ENCODE measurements at places on chromosomes 1 and 21.

DNA sequence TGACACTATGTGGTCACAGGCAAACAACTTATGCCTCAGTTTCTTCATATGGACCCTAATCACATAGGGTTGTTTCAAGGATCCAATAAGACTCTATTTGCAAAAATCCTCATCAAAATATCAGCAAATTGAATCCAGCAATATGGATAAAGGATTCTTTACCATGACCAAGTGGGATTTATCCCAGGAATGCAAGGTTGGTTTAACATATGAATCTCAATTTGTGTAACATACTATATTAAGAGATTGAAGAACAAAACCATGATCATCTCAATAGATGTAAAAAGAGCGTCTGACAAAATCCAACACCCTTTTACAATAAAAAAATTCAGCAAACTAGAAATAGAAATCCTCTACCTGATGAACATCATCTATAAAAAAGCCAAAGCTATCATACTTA lies 23.9 kb downstream of the ARHGEF11 start:
- no peaks in the 10 kb centered on the region for H3K4me1 ChIP-seq
- H3K27ac ChIP-seq = no peak overlapping the region
- H3K27me3 ChIP-seq = peaks cover 31% of the 10 kb centered on the region
- no peak overlapping the region for H3K4me3 ChIP-seq
- H3K36me3 ChIP-seq = no peaks in the 10 kb centered on the region

DNA sequence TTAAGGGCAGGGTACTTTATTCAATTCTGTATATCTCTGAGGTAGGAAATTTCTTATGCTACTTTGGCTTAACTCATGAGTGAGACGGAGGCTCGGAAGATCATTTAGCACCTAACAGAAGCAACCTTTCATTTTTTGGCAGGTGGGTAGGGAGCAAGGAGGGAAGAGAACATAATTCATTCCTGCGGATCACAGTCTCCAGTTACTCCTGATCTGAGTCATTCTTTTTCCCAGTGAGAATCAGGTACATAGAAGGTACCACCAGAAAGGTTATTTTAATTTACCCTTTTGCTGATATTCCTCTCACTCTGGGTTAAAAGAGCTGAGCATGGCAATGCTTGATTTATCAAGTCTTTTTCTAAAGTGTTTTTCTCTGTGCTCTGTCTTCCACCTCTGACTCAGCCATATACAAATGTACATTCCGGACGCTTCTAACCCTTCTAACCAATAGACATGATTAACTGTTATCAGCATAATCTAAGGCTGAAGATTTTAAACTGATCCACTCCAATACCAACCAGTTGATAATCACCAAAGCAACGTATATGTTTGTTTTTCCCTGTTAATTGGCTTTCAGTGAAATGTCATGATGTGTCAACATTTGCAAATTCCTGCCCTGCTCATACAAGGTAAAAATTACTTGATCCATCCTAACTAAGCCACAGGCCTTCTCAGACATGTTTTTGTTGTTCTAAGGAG lies 271.7 kb downstream of the DUSP10 start:
- no peak overlapping the region for H3K27ac ChIP-seq
- H3K4me1 ChIP-seq = no peaks in the 10 kb centered on the region
- peaks cover 26% of the 10 kb centered on the region for H3K27me3 ChIP-seq
- DNase-seq = no peak
- H3K4me3 ChIP-seq = no peak overlapping the region

GRCh38 chr1:93997756-93998155 lies 88.5 kb upstream of the GCLM start:
- H3K27ac ChIP-seq = no peak overlapping the region
- no peaks in the 10 kb centered on the region for H3K4me1 ChIP-seq
- no peak overlapping the region for H3K4me3 ChIP-seq
- H3K27me3 ChIP-seq = peaks cover 9% of the 10 kb centered on the region
- no peaks in the 10 kb centered on the region for H3K36me3 ChIP-seq

DNA sequence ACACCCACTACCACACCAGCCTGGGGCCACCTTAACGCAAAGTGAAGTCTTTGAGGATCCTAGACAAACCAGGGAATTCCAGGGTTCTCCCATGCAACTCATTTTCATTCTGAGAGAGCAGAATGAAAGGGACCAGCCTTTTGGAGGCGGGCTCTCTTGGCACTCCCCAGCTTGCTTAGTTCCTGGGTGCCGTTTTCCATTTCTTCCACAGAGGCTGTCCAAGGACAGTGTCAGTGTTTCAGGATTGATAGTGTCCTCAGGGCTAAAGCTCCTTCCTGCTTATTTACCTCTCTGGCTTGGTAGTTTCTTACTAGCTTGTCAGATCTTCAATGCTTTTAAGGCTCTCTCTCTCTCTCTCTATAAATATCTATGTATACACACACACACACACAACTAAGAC lies 30.1 kb upstream of the GNG4 start:
- no peak for DNase-seq
- no peaks in the 10 kb centered on the region for H3K4me1 ChIP-seq

- H3K27me3 ChIP-seq = no peaks in the 10 kb centered on the region
- peaks cover 39% of the 10 kb centered on the region for H3K36me3 ChIP-seq
- DNase-seq = no peak
These were observed 74.2 kb downstream of the ST3GAL3 start for GRCh38 chr1:43781574-43781973.

DNA sequence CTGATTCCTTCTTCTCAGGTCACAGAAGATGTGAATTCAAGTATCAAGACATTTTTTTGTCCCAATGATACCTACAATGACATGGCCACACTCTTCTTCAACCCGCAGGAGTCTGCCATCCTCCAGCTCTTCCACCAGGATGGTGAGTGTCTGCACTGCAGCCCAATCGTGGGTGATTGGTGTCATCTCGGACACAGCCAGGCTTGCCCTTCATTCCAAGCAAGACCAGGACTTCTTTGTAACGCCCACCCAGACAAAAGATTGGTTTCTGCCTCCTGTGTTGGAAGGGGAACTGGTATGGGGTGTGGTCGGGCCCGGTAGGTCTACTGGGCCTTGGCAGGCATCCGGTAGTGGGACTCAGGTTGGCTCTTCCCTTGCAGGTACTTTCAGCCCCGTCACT lies 14.1 kb downstream of the NPPA start:
- H3K27me3 ChIP-seq = no peaks in the 10 kb centered on the region
- no peaks in the 10 kb centered on the region for H3K4me1 ChIP-seq
- no peak for DNase-seq
- no peak overlapping the region for H3K4me3 ChIP-seq
- peaks cover 92% of the 10 kb centered on the region for H3K36me3 ChIP-seq
